ENCODE measurements at places on chromosomes 5 and 9.

DNA sequence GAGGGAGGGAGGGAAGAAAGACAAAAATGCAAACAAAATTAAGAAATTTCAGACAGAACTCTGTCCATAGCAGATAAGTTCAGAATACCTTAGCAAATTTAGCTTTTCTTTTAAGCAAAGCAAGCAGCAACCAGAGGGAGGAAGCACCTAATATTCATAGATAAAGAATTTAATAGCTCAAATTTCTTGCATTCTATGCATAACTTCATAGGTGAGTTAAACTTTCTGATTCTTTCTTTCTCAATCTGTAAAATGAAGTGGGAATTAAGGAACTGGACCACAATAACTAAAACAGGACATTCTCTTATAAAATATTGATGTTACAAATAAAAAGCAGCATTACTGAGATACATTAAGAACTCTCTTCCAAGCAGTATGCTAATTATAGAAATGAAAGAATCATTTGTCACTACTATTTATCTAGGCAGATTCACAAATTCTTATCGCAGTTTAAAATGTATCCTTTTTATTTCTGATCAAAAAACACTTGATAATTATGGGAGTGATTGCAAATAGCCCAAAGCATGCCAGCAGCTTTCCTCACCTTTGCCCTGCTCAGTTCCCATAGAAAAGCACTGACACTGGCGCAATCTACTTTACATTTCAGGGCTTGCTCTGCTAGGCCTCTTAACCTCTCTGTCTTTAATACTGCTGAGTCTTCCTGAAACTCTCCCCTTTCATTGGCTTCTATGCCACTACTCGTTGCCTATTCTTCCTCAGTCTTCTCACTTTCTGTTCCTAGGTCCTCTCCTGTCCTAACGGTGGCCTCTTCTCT, 341.8 kb downstream of the PIK3R1 start:
- no peak for DNase-seq

- no peak for DNase-seq
Measured at GRCh38 chr5:72618708-72619107, 111.5 kb upstream of the ZNF366 start.

- peak; percentile 90 for DNase-seq
Measured at GRCh38 chr5:172748341-172748843, 22.6 kb downstream of the DUSP1 start.

- no peak for DNase-seq
Measured at GRCh38 chr5:105745111-105745510, 1925.6 kb downstream of the EFNA5 start.

GRCh38 chr9:76289042-76289441, 105.2 kb downstream of the RFK start:
- no peak for DNase-seq

DNA sequence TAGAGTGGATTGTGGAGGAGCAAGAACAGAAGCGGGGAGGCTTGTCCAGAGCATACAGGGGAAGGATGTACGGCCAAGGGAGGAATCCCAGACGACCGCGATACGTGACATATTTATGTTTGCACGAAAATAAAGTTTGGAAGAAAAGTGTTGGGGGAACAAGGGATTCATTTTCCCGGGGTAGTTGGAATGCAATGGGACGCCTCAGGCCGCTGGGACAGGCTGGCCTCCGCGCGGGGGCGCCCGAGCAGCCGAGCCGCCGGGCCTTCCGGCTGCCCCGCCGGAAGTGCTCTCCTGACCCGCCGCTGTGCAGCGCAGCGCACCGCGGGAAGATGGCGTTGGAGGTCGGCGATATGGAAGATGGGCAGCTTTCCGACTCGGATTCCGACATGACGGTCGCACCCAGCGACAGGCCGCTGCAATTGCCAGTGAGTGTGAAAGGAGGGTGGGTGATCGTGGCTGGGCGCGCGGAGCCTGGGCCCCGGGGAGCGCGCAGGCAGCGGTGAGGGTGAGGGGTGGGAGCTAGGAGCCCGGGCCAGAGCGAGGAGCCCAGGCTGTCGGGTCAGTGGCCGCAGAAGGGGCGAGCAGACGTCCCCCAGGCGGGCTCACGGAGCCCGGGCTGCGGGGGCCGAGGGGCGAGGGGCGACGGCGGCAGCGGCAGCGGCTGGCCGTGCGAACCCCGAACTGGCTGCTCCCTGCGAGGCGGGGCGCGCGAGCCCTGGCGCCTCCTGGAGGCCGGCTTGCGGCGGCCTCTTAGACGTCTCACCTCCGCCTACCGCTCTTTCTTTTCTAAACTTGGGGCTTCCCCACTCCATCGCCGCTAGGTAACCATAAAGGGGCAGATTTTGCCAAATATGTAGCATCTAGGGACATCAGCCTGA, at the start of gene PHAX:
Gene PHAX, plus strand, starts transcription at position 317 of the 881 bp plus-strand sequence. Its CDS starts 16 bp downstream, at position 333.
- peak; percentile 81 for DNase-seq

DNA sequence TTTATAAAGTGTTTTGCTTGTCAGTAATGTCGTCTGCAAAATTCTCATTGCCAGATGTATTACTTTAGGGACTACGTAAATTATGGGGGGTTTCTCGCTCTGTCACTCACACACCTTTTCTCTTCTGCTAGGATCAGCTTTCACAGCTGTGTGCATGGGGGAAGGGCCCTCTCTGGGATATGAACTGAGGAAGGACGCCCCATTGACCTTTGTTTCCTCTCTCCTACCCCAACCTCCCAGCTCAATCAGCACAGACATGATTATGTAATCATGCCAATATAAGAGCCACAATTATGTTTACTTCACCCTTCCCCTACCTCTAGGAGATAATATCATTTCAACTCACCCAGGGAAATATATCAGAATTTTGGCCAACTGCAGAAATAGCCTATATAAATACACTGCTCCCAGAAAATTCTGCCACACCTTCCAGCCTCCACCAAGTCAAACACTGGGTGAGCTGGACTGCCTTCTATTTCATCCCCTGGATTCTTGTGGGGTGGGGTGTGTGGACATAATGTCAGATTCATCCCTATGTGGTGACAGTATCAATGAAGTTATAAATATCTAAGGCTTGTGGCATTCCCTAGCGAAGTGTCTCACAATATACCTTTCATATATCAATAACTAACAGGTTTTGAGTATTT, 12.6 kb upstream of the SEMA5A start:
- DNase-seq: no peak

Measured in fibroblast of pulmonary artery (primary cell).